ENCODE measurements at places on chromosomes 4 and X.

DNA sequence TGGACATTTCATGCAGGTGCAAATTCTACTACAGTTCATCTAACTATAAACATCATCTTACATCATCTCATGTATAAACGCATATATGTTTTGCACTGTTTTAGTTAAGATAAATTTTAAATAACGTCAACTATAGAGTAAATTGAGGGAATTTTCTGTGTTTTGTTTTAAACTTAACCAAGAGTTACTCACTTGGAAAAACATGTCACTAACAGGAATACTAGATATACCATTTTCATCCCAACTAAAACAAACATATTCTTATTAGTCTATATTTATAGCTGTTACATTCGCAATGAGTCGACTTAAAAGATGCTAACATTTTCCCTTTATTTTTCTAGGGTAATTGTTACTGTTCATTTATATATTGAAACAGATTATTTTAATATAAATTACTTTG lies 159.6 kb downstream of the PDGFC start:
- no peak for DNase-seq

- DNase-seq = no peak
Observed at GRCh38 chr4:52852711-52853110, 9.4 kb upstream of the RASL11B start.

- DNase-seq = peak; percentile 91
Observed at GRCh38 chr4:168480931-168481611, 779 bp upstream of the DDX60L start.

DNA sequence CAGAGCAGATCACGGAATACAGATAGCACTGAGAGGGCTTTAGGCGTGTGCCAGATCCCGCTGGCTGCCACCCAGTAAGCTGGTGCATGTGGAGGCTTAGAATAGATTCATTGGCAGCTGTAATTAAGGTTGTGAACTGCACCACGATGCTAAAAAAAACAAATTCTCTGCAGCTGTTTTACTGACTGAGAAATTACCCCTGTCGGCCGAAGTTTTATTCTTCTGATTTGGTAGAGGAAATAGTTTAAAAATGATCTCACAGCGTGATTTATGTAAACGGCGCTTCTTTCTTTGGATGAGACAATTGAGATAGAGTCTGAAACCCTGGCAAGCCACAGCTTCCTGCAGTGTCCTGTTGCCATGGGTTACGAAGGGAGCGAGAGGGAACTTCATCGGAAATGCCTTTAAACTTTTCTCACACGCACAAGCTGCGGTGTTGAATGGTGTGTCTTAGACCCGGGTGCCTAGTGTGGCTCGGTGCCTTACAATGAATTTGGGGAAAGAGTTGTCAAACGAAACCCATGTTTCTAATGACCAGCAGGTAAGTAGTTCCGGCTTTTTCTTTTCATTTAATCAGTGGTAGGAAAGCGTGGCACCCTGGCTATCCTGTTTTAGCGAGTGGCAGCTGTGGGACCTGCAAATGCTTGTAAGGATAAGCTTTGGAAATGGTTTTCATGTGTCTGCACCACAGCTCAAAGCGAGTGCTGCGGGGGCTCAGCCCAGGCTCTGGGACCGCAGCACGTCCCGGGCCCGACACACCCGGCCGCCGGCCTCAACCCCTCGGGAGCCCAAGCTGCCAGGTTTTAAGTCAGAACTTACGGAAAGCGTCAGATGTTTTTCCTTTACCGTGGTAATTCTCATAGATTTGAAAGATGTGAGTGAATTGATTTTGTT lies 71.7 kb upstream of the HGFAC start:
- peak; percentile 2 for DNase-seq

DNA sequence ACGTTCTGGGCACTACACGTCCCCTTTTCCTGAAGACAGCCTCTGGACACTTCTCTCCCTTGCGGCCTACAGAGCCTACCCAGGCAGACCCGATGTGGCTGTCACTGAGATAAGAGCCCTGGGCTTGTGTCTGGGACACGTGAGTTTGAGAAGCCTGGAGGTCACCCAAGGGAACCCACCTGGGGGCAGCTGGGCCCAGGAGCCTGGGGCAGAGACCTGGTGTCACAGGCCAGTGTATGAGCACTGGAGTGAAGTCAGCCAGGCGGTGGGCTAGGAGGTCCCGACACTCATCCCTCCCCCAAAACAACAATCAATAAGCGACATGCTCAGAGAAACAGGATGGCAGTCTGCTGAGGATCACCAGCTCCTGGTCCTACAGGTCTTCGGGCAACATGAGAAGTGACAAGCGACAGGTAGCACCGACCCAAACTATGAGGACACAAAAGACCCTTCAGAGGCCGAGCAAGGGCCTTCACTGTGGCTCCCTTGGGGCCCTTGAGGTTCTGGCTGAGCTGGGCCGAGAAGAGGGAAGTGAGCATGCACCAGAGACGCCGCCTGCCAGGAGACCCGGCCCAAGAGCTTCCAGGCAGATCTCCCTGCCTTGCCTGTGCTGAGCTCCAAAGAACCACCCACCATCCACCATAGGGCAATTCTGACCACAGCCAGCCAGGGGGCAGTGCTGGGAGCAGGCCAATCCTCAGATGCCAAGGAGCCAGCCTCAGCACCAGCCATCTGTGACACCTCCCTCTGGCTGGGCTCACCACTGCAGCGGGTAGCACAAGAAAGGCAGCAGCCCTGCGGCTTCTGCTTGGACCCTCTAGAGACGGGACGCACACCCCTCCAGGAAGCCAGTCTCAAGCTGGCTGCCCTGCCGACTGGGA lies 11.0 kb upstream of the DUSP9 start:
- peak; percentile 47 for DNase-seq

- no peak for DNase-seq
Observed at GRCh38 chr4:3851881-3852280, 85.7 kb downstream of the ADRA2C start.

DNA sequence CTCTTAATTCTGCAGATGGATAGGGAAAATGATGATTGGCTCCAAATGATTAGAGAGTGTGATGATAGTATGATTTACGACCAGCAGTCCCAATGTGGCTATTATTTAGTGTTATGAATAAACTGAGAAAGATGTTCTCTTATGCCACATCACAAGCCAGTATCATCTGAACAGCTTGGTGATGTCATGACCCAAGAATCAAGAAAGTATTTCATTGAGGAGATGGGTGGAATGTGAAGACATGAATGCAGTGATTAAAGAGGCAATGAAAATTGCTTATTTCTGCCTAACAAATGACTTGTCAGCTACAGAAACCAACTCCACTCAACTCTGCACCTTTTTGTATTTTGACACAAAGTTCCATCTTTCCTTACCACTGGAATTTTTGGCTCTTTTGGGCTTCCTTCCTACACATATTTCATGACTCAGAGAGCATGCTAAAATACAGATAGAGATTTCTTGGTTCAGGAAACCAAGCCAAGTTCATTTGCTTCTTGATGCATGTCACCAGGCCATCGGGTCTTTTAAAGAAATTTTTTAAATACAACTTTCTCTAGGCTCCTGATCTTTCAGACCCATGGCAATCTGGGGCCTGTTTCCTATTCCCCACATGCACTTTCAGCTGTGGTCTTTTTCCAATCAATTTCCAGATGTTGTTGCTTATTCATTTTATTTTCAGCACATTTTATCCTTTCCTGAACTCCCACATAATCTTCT lies 174.2 kb downstream of the HHIP start:
- no peak for DNase-seq

DNA sequence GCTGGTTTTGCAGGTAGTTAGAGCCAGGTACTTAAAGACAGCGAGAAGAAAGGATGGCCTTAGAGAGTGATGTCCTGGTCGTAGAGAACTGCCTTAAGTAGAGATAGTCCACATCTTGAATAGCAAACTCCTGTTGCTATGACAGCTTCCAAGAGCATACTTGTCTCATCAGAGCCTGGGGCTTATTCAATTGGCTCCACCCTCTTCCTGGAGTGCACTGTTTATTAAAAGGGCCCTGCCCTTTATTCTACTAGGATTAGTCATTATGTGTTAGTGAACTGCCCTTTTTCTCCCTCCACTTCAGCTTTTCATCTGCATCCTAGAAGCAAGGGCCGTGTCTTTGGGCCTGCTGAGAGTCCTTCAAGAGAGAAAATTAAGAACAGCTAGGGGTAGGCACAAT lies 94.5 kb upstream of the EOLA2 start:
- no peak for DNase-seq

- no peak for DNase-seq
Observed at GRCh38 chr4:111216791-111217190, 593.9 kb upstream of the PITX2 start.

DNA sequence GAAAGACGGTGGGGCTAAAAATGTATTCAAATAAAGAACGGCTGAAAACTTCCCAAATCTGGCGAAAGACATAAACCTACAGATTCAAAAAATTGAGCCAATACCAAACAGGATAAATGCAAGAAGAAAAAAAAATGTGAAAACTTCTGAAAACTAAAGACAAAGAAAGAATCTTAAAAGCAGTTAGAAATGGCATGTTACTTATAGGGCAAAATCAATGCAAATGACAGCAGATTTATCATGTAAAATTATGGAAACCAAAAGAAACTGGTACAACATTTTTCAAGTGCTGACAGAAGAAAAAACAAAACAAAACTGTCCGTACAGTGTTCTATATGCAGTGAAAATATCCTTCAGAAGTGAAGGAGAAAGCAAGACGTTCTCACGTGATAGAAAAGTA lies 239.0 kb downstream of the PDGFC start:
- no peak for DNase-seq

GRCh38 chrX:40488296-40488695 lies 92.5 kb upstream of the ATP6AP2 start:
- DNase-seq = no peak

GRCh38 chrX:65034292-65034667 lies 58.0 kb upstream of the ZC4H2 start:
- DNase-seq = no peak

- DNase-seq = no peak
Observed at GRCh38 chr4:76634220-76634619, 199.2 kb downstream of the SHROOM3 start.

GRCh38 chr4:8540586-8540985 lies 39.6 kb upstream of the GPR78 start:
- no peak for DNase-seq

GRCh38 chr4:100042711-100043110 lies 92.6 kb upstream of the H2AZ1 start:
- DNase-seq = no peak

DNA sequence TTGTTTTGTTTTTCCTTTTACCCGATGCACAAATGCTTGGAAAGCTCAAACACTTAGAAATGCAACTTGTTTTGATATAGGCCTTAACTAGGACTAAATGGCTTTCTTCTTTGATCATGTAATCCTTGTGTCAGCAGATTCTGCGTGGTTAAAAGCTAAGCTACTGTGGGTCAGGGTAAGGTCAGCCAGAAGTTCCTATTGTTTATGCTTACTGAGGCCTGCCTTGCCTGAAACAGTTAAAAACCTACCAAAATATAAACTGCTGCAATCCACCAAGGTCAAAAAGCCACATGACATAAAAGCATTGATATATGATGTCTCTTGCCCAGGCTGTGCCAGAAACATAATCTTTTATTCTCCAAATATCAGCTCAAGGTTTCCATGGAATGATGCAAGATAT lies 223.4 kb downstream of the FAM47B start:
- DNase-seq = no peak
